ENCODE measurements at places on chromosomes 4 and X.

GRCh38 chr4:86892636-86892960 lies 376 bp upstream of the C4orf36 start:
- DNase-seq = no peak

DNA sequence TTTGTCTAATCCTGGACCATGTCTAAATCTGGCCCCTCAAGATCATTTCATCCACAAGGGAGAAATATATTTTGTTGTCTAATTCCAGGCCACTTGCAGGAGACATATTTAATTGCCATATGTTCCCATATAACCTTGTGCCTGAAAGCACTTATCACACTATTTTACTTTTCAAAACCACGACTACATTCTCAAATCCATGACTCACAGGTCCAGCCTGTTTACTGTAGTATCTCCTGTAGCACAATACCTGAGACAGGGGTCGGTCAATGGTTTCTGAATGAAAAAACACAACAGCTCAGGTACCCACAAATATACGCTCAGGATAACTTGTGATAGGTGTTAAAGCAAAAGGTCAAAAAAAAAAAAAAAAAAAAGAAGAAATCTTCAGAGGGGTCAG lies 60.9 kb downstream of the SEC24D start:
- DNase-seq = no peak

DNA sequence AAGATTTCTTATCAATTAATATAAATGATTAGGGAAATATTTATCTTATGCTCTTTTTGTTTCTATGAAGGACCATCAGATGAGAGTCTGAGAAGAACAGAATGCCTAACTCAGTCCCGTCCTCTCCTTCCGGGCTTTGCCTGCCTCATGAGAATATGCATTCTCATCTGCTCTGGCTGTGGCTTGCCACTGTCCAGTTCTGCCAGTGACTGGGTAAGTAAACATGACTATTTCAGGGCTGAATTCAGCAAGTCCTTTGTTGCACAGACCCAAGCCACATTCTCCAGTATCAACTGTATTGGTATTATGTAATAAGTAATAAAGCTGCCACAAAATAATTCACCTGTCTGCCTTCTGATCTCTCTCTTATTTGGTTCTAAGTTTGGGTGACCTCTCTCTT lies 110.7 kb downstream of the WDFY3 start:
- DNase-seq = peak; percentile 15

GRCh38 chrX:132401935-132402334 lies 86.9 kb downstream of the MBNL3 start:
- no peak for DNase-seq

GRCh38 chr4:185339941-185340340 lies 55.8 kb downstream of the LRP2BP start:
- no peak for DNase-seq

- DNase-seq = no peak
These were observed 97.6 kb upstream of the BCOR start for GRCh38 chrX:40195368-40195767.

- DNase-seq = no peak
These were observed 5.8 kb downstream of the HMGB2 start for GRCh38 chr4:173328236-173328901.

GRCh38 chrX:23737413-23737812 lies 5.7 kb downstream of the ACOT9 start:
- no peak for DNase-seq

- DNase-seq = no peak
These were observed 34.4 kb upstream of the SLC34A2 start for GRCh38 chr4:25621027-25621930.

DNA sequence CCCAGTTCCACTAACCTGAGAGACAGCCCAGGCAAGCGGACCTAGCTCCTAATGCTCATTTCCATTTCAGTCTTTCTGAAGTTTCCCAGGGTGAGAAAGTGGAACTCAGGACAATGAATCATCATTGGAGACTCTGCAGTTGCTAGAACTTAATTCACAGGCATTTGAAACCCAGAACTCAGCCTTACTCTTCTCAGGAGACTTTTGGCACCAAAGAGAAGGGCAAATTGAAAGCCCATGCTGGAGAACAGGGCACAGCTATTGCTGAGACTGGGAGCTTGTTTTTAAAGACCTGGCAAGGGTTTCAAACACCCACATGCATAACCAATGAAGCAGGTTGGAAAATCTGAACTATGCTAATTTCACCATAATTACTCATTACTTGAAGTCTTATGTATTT lies 36.0 kb downstream of the BST1 start:
- DNase-seq = no peak

GRCh38 chrX:87409113-87409841 lies 108.3 kb upstream of the KLHL4 start:
- DNase-seq = no peak

GRCh38 chr4:168618577-168619265 lies 121.9 kb downstream of the PALLD start:
- DNase-seq = no peak

GRCh38 chr4:93182722-93183121 lies 645.8 kb upstream of the ATOH1 start:
- DNase-seq = no peak

DNA sequence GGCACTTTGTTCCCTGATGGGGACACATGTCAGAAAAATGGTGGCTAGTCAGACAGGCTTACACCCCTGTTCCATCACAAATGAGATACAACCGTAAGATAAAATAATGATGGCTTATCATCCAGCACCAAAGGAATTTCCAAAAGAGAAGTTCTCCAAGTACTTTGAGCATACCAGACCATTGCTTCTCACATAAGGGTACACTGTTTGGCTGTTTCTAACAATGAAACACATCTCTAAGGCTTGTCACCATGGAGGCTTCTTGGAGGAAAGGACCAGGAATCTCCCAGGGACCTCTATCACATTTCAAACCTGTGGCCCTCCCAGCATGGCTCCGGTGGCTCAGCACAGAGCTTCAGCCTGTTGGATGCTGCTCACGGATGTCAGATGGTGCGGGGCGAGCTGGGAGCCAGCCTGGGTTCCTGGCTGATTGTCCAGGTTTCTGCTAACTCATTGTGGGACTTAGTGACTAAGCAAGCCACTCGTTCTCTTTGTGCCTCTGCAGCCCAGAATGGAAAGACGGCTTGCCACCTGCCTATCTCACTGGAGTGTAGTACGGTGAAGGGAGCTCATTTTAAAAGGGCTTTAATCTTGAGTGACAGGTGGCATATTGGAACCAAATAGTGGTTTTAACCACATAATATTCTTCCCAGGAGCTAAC lies 54.5 kb downstream of the FHDC1 start:
- DNase-seq = peak; percentile 22

- DNase-seq = no peak
These were observed 17.6 kb upstream of the GABRA4 start for GRCh38 chr4:47010912-47011446.

DNA sequence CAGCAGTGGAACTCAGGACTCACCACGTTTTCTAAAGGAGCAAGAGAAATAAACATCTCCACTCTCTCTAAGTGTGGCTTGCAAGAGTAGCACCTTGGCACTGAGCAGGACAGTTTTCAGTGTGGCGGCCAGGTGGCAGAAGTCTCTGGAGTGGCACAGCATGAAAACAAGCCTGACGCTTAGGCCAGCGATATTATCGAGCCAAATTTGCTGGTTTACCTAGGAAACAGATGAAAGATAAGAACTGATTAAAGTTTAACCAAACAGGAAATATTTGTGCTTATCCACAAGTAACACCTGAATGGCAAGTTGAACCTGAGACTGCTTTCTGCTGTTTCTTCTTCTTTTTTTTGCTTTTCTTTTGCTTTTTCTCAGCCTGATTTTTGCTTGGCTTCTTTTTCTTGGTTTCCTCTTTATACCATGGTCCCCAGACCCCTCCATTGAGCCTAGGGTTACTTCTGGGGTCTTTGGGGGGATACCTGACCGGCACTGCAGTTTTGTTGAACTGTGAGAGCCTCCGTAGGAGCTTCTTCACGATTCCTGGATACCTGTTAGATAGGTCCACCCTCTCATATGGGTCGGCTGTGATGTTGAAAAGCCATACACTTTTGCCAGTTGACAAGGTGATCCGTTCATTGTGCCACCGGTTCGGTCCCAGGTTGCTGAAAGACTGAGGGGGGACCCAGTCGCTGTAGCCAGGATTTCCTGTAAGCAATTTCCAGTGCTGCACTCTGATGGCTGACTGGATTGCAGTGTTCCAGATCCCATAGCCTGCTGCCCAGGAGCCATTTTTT lies 77.3 kb downstream of the ARSJ start:
- no peak for DNase-seq

GRCh38 chrX:109797311-109797975 lies 64.4 kb upstream of the ACSL4 start:
- no peak for DNase-seq

DNA sequence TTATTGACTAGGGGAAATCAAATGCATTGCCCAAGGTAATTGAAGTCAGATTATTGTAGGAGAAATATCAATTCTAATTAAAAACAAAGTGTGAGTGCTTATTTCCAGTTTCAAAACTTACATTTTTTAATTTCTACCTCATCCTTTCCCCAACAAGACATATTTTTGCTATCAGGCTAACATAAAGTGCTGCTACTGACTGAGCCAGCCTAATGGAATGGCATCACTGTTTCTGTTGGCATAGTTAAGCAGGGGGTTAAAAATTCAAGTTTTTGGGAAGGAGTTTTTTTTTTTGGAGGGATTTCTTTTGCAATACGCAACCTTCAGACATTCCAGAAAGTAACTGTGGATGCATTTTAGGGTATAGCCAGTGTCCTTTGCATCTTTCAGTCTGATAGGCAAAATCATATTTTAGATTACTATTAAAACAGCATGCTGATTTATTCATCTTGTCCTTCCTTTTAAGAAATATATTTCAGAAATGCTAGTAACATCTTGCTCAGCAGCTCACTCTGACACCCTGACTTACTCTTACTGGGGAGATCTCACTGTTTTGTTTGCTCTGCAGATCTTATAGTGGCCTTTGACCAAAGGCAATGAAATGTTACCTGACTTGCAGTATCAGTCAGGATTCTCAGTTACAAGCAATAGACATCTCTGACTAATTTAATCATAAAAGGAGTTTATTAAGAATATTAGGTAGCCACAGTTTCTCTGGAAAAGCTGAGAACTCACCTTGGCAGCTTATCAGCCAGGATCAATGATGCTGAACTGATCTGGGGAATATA lies 24.4 kb downstream of the GAB1 start:
- no peak for DNase-seq

DNA sequence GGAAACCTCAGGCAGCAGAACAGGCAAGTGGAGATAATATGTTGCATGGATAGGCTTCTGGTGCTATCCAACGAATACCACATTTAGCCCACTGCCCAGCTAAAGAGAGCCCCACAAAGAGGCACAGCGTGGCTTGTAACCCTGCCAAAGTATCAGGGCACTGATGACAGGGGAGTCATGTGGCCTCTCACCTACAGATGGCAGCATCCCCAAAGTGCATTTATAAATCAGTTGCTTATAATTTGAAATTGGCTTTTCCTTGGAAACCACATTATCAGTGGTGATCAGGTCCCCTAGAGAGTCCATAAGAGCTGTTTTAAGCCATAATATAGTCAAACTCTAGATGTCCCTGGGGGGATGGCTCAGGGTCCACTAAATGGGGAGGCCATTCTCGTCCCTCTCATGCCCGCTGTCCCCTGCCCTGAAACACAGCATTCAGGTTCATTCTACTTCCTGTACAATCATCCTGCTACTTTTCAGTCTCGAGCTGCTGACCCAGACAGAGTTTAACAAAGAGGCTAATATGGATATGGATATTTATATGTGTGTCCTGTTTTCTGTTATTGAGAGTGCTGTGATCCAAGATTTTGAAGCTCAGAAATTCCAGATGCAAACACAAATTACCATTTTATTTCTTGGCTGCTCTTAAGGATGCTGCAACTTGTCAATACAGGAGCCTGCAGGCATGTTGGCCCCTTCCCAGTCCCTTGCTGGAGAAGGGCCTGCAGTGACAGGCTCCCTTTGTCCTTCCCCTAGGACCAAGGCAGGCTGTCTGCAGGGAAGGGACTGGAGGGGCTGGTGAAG lies 28.5 kb downstream of the SRPX start:
- no peak for DNase-seq

DNA sequence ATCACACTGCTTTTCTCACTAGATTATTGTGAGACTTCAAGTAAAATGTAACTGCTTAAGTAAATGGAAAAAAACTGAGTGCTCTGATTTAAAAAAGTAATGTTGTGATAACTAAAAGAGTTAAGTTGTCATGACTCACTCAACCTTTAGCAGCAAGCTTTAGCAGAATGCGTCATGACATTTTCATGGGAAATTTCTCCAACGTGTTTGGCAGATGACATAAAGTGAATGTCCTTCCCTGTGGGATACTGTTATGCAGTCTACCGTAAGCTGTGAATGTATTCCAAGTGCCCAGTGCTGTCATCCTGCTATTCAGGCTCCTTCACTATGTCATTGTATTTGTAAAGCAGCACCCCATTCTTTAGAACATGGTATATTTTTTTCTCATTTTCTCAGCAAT lies 136.2 kb downstream of the CPXCR1 start:
- no peak for DNase-seq

DNA sequence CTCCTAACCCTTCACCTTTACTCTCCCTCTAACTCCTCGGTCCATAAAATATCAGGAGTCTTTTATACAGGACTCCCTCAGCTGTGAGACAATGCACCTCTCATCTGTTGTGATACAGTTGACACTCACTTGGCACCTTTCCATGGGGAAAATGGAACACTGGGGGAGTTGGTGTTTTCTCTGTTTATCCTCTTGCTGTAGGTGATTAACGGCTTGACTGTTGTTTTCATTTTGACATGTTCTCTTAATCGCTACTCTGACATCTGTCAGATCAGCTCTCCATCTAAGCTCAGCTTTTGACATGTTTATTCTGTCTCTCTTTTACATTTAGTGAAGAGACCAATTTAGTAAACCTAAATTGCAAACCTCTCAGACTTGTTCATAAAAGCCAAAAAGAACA lies 604.8 kb downstream of the TRAM1L1 start:
- DNase-seq = no peak

DNA sequence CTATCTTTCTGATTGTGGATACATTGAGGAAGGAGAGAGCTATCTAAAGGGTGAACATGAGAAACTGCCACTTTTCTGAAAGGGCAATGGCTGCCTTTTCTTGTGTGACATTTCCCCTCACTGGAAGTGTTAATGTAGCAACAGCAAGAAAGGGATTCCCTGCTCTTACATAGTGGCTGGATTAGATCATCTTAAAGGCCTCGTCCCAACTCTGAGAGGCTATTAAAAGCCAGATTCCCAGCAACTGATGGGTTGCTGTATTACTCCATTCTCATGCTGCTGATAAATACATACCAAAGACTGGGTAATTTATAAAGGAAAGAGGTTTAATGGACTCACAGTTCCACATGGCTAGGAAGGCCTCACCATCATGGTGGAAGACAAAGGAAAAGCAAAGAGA lies 33.7 kb upstream of the ADH7 start:
- no peak for DNase-seq

GRCh38 chrX:112705726-112706125 lies 26.0 kb upstream of the LHFPL1 start:
- DNase-seq = no peak

DNA sequence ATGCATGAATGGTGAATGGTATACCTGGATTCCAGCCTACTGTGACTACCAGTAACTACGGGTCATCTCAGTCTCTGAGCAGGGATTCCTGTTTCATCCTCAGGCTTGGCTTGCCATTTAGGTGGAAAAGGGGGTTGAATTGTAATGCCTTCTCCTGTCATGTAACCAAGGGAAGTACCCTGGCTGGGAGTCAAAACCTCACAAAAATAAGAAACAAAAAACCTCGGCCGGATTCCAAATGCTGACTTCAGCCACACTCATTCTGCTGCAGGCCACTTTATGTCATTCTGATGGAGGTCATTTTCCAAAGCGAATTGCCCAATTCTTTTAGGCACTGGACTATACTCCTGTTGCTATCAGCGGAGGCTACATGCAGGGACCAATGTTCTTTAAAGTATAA lies 324.7 kb downstream of the LDB2 start:
- DNase-seq = no peak

Data from NCI-H774 (cell line).